ENCODE measurements at places on chromosomes 5 and 9.
A peak's percentile ranks its signal among the peaks of the same experiment; 100 is the strongest.

DNA sequence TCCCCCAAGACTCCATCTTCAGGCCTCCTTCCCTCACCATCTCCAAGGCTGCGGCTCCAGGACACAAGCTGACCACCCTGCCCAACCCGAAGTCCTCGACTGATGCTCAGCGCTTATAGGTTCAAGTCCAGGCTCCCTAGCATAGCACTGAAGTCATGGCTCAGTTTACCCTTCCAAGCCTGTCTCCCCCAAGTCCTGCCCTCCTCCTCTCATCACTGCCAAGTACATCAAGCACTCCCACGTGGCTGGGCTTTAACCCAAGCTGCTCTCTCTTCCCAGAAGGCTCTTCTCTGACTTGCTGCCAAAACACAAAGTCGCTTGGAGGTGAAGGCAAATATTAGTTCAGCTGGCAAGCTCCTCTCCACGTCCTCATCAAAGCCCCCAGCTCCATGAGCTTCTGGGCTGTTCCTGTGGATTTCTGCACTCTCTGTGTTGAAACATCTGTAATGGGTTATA, 22.1 kb upstream of the MARCHF6 start:
- peaks cover 5% of the 10 kb centered on the region for H3K4me1 ChIP-seq
- no peak overlapping the region for H3K27ac ChIP-seq
- no peak for DNase-seq

DNA sequence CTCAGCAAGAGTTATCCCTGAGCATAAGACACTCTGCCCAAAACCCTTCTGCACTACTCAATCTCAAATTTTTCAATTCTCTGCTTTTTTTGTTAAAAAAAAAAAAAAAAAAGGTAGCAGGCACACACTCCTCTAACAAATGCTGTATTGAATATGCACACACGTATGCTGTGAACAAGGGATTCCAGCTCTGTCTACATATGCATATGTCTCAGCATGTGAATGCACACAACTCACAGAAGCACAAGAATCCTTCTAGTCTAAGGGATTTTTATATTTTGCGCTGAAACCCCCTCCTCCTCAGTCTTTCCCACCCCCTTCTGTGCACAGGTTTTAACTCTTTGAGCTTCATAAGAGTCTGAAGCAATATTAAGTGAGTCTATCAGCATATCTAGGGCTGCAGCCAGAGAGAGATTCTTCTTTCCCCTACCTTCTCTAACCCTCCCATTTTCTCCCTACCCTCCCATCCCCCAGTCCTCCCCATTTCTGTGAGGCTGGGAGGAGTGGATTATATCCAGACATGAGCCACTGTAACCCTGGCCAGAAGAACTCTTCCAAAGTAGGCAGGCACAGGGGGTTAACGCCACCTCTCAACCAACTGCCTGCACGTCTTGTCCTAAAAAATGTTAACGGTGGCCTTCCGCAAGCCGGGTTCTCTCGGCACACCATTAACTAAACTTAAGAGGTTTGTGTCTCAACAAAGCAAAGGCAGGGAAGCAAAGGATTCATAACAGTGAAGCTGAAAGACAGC, 1.0 kb downstream of the GABRB2 start:
- H3K4me3 ChIP-seq: peak overlapping the region; percentile 76
- no peak overlapping the region for H3K27ac ChIP-seq
- H3K4me1 ChIP-seq: peaks cover 22% of the 10 kb centered on the region
- H3K36me3 ChIP-seq: no peaks in the 10 kb centered on the region
- peaks cover 44% of the 10 kb centered on the region for H3K27me3 ChIP-seq

GRCh38 chr9:99414321-99414720, 192.2 kb downstream of the SEC61B start:
- H3K36me3 ChIP-seq: no peaks in the 10 kb centered on the region
- no peak overlapping the region for H3K4me3 ChIP-seq
- no peak overlapping the region for H3K27ac ChIP-seq
- DNase-seq: no peak
- H3K4me1 ChIP-seq: peaks cover 11% of the 10 kb centered on the region

DNA sequence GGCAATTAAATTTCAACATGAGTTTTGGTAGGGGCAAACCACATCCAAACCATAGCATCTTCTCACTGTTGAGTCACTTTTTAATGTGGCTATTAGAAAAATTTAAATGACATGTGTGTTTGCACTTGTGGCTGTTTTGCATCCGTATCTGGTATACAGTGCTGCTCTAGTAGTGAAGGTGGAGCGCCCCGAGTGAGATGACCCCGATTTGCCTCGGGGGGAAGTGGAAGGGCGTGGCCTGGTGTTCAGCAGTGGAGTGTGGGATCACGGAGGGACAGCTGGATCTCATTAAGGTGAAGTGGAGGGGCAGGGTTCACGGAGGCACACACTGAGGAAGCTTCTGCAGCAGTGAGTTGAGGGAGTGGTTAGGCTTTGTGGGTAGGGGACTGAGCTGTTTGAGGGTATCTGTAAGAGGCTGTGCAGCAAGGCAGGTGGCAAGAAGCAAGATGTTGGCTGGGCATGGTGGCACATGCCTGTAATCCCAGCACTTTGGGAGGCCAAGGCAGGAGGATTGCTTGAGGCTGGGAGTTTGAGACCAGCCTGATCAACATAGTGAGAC, 6.2 kb upstream of the GMCL2 start:
- H3K27ac ChIP-seq: no peak overlapping the region
- no peak overlapping the region for H3K4me3 ChIP-seq
- peaks cover 20% of the 10 kb centered on the region for H3K4me1 ChIP-seq
- H3K27me3 ChIP-seq: peaks cover 34% of the 10 kb centered on the region

DNA sequence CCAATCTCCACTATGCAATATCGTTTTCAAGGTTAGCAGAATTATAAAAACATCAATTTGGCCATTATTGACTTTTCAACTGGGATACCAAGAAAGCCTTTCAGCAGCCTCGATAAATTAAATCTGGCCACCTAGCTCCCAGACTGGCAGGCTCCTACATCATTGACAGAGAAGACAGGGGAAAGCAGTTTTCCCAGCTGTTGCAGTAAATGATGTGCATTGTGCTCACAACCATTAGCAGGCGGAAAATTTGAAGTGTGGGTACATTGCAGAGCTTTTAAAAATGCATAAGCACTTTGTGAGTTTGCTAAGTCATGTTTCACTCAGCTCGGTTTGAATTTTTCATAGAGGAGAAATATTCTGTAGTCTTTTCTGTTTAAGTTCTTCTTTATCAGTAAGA, 297.9 kb downstream of the KCTD16 start:
- H3K27me3 ChIP-seq: peaks cover 2% of the 10 kb centered on the region
- no peaks in the 10 kb centered on the region for H3K36me3 ChIP-seq
- H3K4me1 ChIP-seq: no peaks in the 10 kb centered on the region

- H3K4me1 ChIP-seq: peaks cover under 1% of the 10 kb centered on the region
- no peak for DNase-seq
- no peak overlapping the region for H3K4me3 ChIP-seq
- H3K27me3 ChIP-seq: peaks cover 9% of the 10 kb centered on the region
- no peak overlapping the region for H3K27ac ChIP-seq
Observed at GRCh38 chr5:34410411-34411139, 245.6 kb upstream of the RAI14 start.

- H3K27ac ChIP-seq: no peak overlapping the region
- H3K4me3 ChIP-seq: no peak overlapping the region
Observed at GRCh38 chr5:143241892-143242291, 161.6 kb downstream of the NR3C1 start.

- H3K36me3 ChIP-seq: no peaks in the 10 kb centered on the region
- DNase-seq: no peak
- peaks cover 5% of the 10 kb centered on the region for H3K27me3 ChIP-seq
- H3K4me3 ChIP-seq: no peak overlapping the region
- peaks cover 24% of the 10 kb centered on the region for H3K4me1 ChIP-seq
Observed at GRCh38 chr9:72596451-72597180, 75.2 kb downstream of the TMC1 start.

DNA sequence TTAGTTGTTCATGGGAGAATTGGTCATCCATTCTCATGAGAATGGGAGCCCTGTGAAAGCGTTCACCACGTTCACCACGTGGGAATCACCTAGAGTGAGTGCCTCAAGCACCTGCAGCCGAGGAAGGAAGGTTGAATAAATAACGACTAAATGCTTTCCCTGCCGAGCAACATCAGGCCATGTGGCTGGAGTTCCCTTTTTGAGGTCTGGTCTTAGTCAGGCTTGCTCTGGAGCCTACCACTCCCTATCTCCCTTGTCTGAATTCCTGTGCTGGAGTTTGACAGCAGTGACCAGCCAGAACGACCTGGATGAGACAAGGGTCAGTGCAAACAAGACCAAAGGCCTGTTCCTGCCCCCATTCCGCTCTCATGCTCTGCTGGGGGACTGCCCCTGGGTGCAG, 28.5 kb downstream of the KCNMB1 start:
- H3K27me3 ChIP-seq: peaks cover 2% of the 10 kb centered on the region
- no peak overlapping the region for H3K27ac ChIP-seq
- H3K36me3 ChIP-seq: no peaks in the 10 kb centered on the region
- no peak for DNase-seq
- H3K4me3 ChIP-seq: no peak overlapping the region
- H3K4me1 ChIP-seq: no peaks in the 10 kb centered on the region

DNA sequence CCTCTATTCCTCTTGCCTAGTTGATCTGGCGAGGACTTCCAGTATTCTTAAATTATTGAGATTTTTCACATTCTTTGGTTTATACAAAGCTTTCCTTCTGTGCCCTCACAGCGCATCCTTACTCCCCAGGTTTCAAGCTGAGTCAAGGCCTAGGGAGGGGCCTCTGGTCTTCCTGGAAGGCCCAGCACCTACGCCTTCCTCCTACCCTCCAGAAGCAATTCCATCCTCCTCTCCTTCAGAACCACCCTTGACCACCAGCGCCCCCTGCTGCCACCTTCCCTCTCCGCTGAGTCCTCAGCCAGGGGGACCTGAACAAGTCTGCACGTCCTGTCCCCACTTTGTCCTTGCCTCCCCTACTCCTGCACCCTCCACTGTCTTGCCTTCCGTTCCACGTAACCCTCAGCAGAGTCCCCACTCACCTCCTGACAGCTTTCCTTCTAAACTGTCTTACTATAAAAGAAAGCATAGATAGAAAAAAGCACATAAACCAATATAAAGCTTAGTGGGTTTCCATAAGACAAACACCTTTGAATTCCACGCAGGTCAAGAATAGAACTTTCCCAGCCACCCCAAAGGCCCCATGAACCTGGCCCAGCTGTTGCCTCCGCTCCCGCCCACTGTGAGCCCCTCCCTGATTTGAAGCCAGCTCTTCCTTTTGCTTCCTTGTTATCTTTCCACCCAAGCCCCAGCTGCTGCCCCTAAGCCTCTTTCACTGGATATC, 63.0 kb upstream of the CTSL start:
- no peak overlapping the region for H3K4me3 ChIP-seq
- no peak for DNase-seq
- H3K27me3 ChIP-seq: no peaks in the 10 kb centered on the region
- H3K36me3 ChIP-seq: no peaks in the 10 kb centered on the region
- no peak overlapping the region for H3K27ac ChIP-seq
- H3K4me1 ChIP-seq: no peaks in the 10 kb centered on the region

DNA sequence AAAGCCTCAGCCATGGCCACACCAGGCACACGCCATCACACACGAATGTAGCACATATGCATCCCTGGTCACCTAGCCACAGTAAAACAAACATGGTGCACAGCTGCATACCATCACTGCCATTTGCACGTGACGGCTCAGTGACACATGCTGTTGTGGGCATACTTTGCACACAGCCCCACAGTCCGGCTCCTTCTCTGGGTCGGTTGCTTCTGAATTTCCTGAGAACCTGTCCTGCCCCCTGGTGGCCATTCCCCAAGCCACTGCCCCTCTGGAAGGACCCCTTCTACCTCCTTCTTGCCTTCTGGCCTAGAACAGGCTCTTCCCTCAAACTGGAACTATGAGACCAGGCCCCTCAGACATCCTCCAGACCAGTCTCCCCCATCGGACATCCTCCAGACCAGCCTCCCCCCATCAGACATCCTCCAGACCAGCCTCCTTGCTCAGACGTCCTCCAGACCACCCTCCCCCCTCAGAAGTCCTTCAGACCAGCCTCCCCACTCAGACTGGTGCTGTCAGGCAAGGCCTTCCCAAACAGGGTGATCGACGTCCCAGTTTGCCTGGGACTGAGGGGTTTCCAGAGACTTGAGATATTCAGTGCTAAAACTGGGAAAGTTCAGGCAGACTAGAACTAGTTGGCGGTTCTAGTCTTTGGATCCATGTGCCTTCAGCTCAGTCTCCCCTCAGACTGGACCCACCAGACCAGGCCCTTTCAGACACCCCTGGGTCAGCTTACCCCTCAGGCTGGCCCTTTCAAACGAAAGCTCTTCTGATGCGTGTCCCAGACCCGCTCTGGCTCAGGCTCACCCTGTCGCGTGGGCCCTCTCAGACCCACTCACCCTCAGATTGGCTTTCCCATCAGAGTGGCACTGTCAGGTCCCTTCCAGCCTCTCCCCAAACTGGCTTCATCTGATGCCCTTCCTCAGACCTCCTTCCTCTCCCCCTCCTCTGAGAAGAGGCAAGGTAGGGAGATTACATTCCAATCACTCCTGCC, 24.3 kb upstream of the ENHO start:
- H3K4me3 ChIP-seq: no peak overlapping the region
- H3K27ac ChIP-seq: no peak overlapping the region
- no peak for DNase-seq
- H3K27me3 ChIP-seq: peaks cover 14% of the 10 kb centered on the region
- H3K4me1 ChIP-seq: no peaks in the 10 kb centered on the region

DNA sequence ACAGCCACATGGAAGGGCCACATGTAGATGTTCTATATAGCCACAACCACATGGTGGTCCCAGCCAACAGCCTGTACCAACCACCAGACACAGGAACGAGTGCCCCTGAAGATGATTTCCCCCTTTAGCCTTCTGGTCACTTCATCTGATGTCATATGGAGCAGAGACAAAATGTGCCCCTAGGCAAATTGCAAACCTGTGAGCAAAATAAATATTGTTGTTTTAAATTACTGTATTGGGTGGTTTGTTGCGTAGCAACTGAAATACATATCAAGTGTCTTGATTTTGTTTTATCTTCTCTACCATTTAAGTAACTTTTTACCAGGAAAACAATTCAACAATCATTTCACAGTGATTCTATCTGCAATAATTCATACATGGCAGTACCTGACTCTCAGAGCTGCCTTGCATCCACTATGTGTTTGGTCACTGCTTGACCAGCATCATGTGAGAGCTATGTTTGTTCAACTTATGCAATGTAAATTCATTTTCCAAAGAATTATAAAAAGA, 142.5 kb upstream of the VLDLR start:
- H3K27me3 ChIP-seq: peaks cover 2% of the 10 kb centered on the region
- no peak for DNase-seq
- H3K27ac ChIP-seq: no peak overlapping the region
- no peaks in the 10 kb centered on the region for H3K36me3 ChIP-seq
- H3K4me1 ChIP-seq: no peaks in the 10 kb centered on the region

GRCh38 chr9:68847765-68848164, 142.7 kb downstream of the PIP5K1B start:
- H3K27me3 ChIP-seq: no peaks in the 10 kb centered on the region
- peaks cover 3% of the 10 kb centered on the region for H3K36me3 ChIP-seq
- no peak overlapping the region for H3K27ac ChIP-seq
- H3K4me1 ChIP-seq: peaks cover 24% of the 10 kb centered on the region

GRCh38 chr5:36279054-36279698, 22.5 kb downstream of the RANBP3L start:
- H3K36me3 ChIP-seq: no peaks in the 10 kb centered on the region
- no peak overlapping the region for H3K27ac ChIP-seq
- DNase-seq: no peak
